ENCODE measurements at places on chromosomes 5 and 9.

- DNase-seq = no peak
Observed at GRCh38 chr9:113677057-113677456, 199.1 kb upstream of the ZNF618 start.

DNA sequence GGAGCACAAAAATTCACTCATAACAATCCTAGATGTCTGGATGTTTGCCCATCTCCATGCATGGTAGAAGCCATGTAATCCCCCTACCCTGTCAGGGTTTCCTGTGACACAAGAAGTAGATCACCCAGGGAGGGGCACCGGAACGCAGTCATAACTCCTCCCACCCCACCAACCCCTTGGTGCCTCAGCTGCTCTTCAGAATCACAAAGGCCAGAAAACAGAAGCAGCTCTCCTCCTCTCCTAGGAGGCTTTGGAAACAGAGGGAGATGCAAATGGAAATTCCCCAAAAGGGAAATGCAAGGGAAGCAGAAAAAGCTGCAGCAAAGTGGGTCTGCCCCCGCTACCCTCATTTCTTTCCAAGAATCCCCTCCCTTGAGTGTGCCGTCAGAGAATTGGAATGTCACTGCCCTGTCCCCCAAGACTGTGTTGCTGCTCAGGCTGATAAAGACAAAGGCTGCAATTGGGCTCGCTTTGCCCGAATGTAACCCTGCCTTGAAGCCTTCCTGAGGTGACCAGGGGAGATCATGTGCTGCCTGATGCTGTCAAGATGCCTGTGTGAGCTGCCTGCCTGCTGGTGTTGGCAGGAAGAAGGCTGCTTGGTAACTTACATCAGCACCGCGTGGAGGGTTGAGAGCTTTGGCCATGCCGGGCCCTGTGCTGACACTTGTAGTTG is 65.5 kb upstream of the ABCA1 start:
- DNase-seq = no peak

DNA sequence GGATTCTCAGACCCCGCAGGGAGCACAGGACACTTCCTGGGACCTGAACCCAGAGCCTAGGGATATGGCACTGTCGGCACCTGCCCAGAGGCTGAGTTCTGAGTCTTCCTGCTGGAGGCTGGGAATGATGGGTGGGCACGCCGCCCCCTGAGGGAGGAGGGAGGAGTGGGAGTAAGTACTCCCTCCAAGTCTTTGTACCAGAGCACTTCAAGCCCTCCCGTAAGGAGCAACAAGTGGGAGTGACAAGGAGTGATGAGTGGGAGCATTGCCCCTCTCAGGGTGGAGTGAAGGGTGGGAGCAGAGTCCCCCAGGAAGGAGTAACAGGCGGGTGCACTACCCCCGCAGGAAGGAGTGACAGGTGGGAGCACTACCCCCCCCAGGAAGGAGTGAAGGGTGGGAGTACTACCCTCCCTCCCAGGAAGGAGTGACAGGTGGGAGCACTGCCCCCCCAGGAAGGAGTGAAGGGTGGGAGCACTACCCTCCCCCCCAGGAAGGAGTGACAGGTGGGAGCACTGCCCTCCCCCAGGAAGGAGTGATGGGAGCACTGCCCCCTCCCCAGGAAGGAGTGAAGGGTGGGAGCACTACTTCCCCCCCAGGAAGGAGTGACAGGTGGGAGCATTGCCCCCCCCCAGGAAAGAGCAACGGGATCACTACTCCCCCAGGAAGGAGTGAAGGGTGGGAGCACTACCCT is 100.1 kb downstream of the CACNA1B start:
- DNase-seq = no peak

DNA sequence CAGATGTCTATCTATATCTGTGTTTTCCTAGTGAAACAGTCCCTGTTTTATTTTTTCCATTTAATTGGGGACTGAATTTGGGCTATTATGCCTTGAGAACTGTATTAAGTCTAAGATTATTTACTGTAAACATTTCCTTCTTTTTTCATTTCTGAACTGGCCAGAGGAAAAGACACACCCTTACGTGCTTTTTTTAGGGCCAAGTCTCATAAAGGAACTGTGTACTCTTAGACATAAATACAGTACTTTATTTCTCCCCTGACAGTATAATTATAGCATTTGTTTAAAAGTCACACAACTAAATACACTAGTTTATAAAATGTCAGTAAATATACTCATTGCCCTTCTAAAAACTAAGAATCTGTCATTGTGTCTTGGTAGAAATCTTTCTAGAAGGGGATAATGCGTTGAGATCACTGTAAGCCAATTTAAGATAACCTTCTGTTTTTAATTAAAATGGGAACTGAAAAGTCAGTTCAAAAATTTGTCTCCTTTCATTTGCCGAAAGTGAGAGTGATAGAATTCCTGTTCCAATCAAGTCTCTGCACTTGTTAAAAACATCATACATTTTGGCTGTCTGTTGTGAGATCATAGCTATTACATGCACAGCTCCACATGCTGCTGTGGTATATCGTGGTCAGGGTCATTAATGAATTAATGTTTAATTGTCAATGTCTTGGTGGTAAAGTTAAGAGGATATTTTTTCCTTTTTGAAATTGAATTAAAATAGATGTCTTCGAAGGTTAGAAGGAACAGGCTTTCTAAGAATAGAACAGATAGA is 132.1 kb downstream of the FOCAD start:
- DNase-seq = peak; percentile 34

DNA sequence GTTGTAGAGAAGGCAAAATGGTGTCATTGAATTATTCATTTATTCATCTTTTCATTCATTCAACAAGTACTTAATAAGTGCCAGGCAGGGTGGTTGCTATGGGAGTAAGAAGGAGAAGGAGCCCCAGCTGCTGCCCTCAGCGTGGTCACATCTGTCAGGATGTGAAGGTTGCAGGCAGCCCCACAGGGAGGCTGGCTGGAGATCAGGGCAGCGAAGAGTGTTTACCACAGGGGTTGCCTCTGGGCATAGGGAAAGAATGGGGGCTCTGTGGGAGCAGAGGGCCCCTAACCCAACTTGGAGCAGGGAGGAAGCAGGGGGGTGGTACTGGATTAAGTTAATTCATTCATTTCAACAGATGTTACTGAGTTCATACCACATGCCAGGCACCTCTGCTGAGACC is 6.0 kb downstream of the PCDH12 start:
- DNase-seq = no peak

- DNase-seq = no peak
Observed at GRCh38 chr5:171137768-171138525, 171.1 kb upstream of the TLX3 start.

DNA sequence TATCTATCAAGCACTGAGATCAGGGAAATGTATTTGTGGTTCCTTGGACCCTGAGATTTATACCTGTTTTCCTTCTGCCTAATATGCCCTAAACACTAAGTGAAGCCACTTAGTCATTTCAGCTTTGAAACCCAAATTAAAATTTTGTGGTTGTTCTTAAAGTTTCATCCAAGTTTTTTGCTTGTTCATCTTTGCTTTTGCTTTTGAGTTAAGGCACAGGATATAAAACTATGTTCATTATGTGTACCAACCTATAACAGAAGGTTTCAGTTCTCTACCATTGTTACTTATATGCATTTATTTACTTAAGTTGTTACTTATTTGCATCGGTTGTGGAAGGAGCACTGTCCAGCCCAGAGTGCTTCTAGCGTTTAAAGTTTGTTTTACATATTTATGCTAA is 382.3 kb downstream of the PTPRD start:
- DNase-seq = no peak

DNA sequence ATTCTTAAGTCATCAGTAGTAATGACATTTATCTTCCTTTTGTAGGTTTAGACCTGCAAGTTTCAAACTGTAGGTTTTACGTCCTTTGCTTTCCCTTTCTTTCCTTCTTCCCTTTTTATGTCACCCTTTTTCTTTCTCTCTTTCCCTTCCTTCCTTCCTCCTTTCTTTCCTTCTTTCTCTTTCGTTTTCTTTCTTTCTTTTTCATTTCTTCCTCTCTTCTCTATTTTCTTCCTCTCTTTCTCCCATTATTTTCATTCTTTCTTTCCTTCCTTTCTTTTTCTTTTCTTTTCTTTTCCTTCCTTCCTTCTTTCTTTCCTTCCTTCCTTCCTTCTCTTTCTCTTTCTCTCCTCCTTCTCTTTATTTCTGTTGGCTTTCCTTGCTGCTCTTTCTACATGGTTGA is 59.9 kb downstream of the WDR36 start:
- no peak for DNase-seq

DNA sequence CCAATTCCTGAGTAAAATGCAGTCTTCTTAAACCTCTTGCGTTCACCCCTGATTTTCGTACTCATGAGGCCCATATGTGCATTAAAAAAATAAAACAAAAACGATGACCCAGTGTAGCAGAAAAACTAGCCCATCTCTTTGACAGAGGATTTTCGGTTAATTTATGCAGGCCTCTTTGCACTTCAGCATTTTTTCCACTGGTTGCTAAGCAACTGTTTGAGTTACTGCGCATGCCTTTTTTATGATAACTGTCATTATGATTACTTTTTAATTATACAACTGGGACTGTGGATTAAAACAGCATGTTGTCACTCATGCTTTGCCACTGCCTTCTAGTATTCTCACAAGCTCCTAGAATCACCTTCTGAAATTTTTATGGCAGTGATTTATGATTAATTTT is 165.0 kb downstream of the SMARCA2 start:
- no peak for DNase-seq

GRCh38 chr5:156695774-156696173 is 154.3 kb upstream of the PPP1R2B start:
- DNase-seq = no peak

- no peak for DNase-seq
Observed at GRCh38 chr5:79564798-79565279, 47.4 kb upstream of the TENT2 start.

- DNase-seq = no peak
Observed at GRCh38 chr9:98565152-98566135, 143.3 kb downstream of the GABBR2 start.

- no peak for DNase-seq
Observed at GRCh38 chr5:177478711-177479646, 5.5 kb upstream of the DBN1 start.

DNA sequence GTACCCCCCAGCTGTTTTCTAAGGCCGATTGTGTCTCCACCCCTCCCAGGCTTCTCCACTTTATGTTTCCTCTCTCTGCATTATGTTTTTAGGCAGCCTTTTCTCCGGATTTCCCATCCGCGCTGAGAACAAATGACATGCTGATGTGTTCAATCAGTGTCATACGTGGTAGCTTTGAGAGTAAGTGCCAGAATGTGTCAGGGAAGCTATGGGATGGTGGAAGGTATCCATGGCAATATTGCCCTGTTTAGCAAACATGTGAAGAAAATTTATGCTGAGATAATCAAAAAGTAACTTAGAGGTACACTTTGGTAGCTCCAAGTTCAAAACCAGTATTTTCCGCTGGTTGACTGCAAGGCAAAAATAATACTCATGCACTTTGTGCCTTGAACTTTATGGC is 36.6 kb upstream of the LECT2 start:
- DNase-seq = no peak

DNA sequence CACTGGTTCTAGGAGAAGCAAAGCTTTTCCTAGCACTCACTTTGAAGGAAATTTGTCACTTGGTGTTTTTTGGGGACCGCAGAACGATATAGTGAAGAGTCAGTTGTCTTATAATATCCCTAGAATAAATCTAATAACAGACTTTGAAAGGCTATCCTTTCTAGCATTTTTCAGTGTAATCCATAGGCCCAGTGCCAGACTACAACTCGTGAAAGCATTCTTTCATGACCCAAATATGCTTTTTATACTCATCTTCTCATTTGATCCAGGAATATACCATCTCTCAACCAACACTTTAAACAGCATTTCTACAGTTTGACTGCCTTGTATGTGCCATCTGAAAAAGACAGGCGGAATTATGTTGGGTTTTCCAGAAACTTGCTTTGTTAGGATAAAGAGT is 104.0 kb downstream of the ERCC6L2 start:
- DNase-seq = no peak

DNA sequence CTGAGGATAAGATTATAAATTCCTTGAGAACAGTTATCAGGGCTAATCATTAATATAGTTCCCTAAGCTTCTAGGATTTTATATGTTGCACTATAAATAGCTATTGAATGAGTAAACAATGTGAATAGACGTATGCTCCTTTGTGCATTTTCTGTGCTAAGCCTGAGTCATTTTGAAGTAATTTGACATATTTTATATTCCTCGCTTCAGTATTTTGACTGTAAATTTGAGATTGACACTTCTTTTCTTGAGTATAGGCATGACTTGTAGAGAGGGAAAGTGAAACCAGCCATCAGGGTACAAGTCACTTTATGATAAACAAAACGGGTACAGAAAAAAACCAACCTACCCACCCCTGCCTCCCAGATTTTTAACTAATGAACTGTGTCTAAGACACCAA is 367.7 kb upstream of the PRR16 start:
- DNase-seq = no peak

DNA sequence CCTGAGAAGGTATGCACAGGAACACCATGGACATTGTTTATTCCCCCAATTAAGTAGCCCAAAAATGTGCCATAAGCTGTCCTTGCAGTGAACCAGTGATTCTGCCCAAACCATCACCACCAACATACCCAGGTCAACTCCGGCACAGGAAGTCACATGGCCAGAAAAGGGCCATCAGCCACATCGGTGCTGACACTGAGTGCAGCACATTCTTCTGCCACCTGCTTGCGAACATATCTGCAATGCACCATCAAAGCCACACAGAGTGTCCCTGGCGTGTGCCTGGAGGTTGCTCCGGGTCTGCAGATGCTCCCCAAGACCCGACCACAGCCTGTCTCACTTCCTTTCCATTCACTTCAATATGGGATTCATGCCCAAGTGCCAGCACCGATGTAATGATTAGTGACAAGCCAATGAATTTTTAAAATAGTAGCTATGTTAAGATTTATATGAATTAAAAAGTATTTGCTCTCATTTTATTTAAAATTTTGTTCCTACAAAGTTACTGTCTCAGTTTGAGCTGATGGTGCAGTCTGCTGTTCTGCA is 37.6 kb downstream of the SYK start:
- DNase-seq = no peak

GRCh38 chr9:36873247-36873875 is 160.7 kb downstream of the PAX5 start:
- DNase-seq = peak; percentile 65

DNA sequence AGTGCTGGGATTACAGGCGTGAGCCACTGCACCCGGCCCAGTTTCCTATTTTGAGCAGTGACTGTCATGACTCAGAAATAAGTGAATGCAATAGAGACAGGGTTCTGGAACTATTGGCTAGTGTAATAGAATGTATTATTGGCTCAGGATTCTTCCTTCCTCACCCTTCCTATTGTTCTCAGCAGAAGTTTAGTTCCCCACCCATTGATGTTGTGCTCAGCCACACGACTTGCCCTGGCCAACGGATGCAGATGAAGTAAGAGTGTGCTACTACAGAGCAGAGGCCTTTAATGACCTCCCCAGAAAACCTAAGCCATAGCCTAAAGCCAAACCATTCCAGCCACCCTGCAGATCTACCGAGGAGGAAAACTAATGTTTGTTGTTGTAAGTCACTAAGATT is 287.9 kb downstream of the AGTPBP1 start:
- no peak for DNase-seq

DNA sequence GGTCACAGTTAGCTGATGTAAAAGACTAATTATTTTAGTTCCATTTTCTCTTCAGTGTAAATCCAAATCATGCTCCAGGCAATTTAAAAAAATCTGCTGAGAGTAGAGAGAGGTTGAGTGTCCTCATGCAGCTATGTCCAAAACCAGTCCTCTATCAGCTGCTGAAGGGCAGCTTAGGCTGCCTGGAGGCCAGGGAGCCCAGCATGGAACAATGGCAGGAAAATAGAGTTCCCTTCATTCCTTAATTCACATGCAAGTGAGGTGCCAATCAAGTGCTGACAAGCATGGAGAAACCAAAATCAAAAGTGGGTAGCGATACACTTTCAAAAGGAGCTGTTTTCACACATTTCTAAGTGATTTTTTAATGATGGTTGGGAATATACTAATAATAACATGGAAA is 78.3 kb upstream of the POU5F2 start:
- no peak for DNase-seq
